A549 treated with CpdA at 1 μM for 4 hours (cell line): ENCODE measurements at places on chromosomes 12 and 14. TPM values are rescaled to one million over a fixed set of nuclear protein-coding genes. Genes with fewer than 3 reads are reported as not detected.

HOXC13 gene
- total RNA-seq = 7.5 to 12.4 TPM (median 8.7 TPM) in 5 replicates

SLC6A12 gene
- 0.65 to 1.5 TPM (median 0.76 TPM) in 5 replicates for total RNA-seq

B3GNT4 gene
- 0.48 to 0.97 TPM (median 0.63 TPM) in 5 replicates for total RNA-seq

ADCK1 gene
- 5.9 to 6.9 TPM (median 6.6 TPM) in 5 replicates for total RNA-seq

SLC2A14 gene
- total RNA-seq = 0.03 to 0.08 TPM in 2 of 5 replicates, not detected in the others

CLEC4C gene
- not detected in 5 replicates for total RNA-seq

NRXN3 gene
- total RNA-seq = 0.90 to 1.2 TPM (median 1.1 TPM) in 5 replicates

ZNF891 gene
- 0.38 to 0.47 TPM (median 0.43 TPM) in 5 replicates for total RNA-seq

RTN1 gene
- not detected in 5 replicates for total RNA-seq

LHX5 gene
- 0.02 TPM in 1 of 5 replicates, not detected in the others for total RNA-seq

SOCS2 gene
- total RNA-seq = 23.4 to 30.0 TPM (median 26.5 TPM) in 5 replicates

POTEG gene
- total RNA-seq = not detected in 5 replicates

CFAP54 gene
- 0.84 to 1.6 TPM (median 1.5 TPM) in 5 replicates for total RNA-seq

MYF5 gene
- not detected in 5 replicates for total RNA-seq

TMEM52B gene
- 0.05 to 0.47 TPM (median 0.23 TPM) in 4 of 5 replicates, not detected in the other for total RNA-seq

SFSWAP gene
- total RNA-seq = 27.1 to 32.4 TPM (median 29.8 TPM) in 5 replicates

KLRG1 gene
- 1.1 to 2.1 TPM (median 1.4 TPM) in 5 replicates for total RNA-seq

CAPZA3 gene
- not detected in 5 replicates for total RNA-seq

SPATS2 gene
- total RNA-seq = 30.6 to 40.8 TPM (median 34.2 TPM) in 5 replicates

VWF gene
- total RNA-seq = 0.09 to 0.48 TPM (median 0.15 TPM) in 5 replicates

SERPINA3 gene
- total RNA-seq = 5.4 to 7.6 TPM (median 5.7 TPM) in 5 replicates

WIF1 gene
- total RNA-seq = not detected in 5 replicates

FITM1 gene
- 0.13 TPM in 1 of 5 replicates, not detected in the others for total RNA-seq

PTPRO gene
- 0.06 to 0.14 TPM in 2 of 5 replicates, not detected in the others for total RNA-seq

ANO4 gene
- total RNA-seq = 0.03 to 0.15 TPM (median 0.05 TPM) in 3 of 5 replicates, not detected in the others

FOXN4 gene
- 0.03 to 0.12 TPM in 2 of 5 replicates, not detected in the others for total RNA-seq

LRTM2 gene
- total RNA-seq = not detected in 5 replicates

RPS26 gene
- total RNA-seq = 625 to 834 TPM (median 733 TPM) in 5 replicates

BIN2 gene
- 0.07 to 0.09 TPM in 2 of 5 replicates, not detected in the others for total RNA-seq

MUCL1 gene
- not detected in 5 replicates for total RNA-seq

HOXC6 gene
- 3.8 to 4.9 TPM (median 4.6 TPM) in 5 replicates for total RNA-seq

DPY19L2 gene
- total RNA-seq = 1.7 to 2.6 TPM (median 2.1 TPM) in 5 replicates

CLEC6A gene
- total RNA-seq = not detected in 5 replicates

GLT8D2 gene
- 0.17 to 0.52 TPM (median 0.24 TPM) in 5 replicates for total RNA-seq

KIF21A gene
- total RNA-seq = 19.3 to 24.1 TPM (median 21.8 TPM) in 5 replicates

SLC4A8 gene
- 1.1 to 2.3 TPM (median 1.2 TPM) in 5 replicates for total RNA-seq

TSPAN9 gene
- 16.7 to 22.0 TPM (median 19.1 TPM) in 5 replicates for total RNA-seq

PLA2G1B gene
- total RNA-seq = not detected in 5 replicates

CD4 gene
- total RNA-seq = not detected in 5 replicates

SLC25A47 gene
- not detected in 5 replicates for total RNA-seq

PLCZ1 gene
- not detected in 5 replicates for total RNA-seq

PZP gene
- not detected in 5 replicates for total RNA-seq

IL26 gene
- not detected in 5 replicates for total RNA-seq

LIN7A gene
- 0.33 to 0.55 TPM (median 0.43 TPM) in 5 replicates for total RNA-seq
